ENCODE measurements at places on chromosomes 1 and 21.

DNA sequence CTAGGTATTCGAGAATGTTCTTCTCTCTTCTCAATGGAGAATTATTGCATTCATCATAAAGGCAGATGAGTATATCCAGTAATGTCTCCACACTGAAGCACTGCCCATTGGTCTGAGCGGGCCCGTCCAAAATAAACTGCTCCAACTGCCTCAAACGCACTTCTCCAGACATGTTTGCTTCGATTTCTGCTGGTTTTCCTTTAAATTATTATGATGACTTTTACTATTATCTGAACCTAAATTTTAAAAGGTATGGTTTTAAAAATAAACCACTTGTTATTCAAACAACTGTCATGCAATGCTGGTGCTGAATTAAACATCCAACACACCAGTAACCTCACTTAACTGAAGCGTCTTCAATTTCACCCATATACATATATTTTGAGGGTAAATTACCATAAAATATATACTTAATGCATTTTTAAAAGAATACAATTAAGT is 1.3 kb downstream of the CDC42BPA start:
- DNase-seq: no peak

DNA sequence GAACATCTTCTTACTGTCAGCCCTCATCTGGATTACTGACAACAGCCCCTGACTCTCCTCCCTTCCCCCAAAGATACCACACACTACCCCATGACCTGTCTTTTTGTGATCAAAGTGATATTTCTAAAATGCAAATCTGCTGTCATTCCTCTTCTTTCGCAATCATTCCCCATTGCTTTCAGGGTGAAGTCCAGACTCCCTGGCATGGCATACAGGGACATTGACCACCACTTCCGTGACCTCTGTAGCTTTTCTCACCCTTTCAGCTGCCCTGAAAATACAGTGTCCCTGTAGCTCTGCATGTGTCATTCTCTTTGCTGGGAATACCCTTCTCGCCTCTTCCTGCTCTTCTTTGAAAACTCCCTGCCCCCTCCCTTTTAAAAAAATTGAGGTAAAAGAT is 4.1 kb downstream of the SERINC2 start:
- no peak for DNase-seq

DNA sequence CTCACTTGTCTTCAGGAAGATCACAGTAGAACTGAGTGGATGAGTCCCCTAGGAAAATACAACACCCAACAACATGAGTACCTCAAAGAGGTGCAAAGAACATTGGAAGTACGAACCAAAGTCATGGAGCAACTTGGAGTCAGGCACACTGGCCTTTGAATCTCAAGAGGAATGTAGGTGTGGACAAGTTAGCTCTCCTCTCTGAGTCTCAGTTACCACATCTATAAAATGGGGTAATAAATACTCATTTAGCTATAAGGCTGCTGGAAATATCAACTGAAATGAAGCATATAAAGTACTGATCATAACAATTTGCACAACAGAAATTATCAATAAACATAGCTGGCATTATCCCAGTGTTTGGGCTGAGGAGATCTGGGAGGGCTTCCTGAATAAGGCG is 96.7 kb upstream of the JUN start:
- DNase-seq: no peak

DNA sequence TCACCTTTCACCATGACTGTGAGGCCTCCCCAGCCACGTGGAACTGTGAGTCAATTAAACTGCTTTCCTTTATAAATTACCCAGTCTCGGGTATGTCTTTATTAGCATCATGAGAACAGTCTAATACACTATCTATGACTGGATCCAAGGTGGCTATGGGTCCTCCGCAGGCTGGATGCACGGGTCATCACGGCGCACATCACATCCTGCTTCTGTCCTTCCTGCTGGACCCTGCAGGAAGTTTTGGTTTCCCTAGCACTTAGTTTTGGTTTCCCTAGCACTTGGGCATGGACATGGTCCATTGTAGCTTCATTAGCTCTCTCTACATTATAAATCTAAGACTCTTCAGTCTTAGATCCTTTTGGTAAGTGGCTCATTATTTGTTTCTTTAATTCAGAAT is 14.2 kb upstream of the PHC2 start:
- DNase-seq: no peak

- DNase-seq: no peak
These were observed 136.8 kb downstream of the NOS1AP start for GRCh38 chr1:162206300-162206699.
